Regular cardiac myocyte (primary cell): ENCODE measurements at places on chromosomes 3 and 15. TPM values are rescaled to one million over a fixed set of nuclear protein-coding genes. Genes with fewer than 3 reads are reported as not detected.

The A4GNT gene
- total RNA-seq, result not detected in 2 replicates

The CA12 gene
- 60.4 and 195 TPM in 2 replicates for total RNA-seq

The EBLN2 gene
- 3.5 and 5.1 TPM in 2 replicates for total RNA-seq

The FETUB gene
- not detected in 2 replicates for total RNA-seq

The SLC2A2 gene
- total RNA-seq, result not detected in 2 replicates

The DUOX2 gene
- under 0.01 TPM in 1 of 2 replicates, not detected in the other for total RNA-seq

The LRRC31 gene
- total RNA-seq, result not detected in 2 replicates

The AQR gene
- 17.5 and 19.7 TPM in 2 replicates for total RNA-seq

The MEX3B gene
- total RNA-seq, result 8.6 and 16.9 TPM in 2 replicates

The SPATA12 gene
- total RNA-seq, result not detected in 2 replicates

The GOLGA6A gene
- under 0.01 and 0.28 TPM in 2 replicates for total RNA-seq

The CCDC33 gene
- total RNA-seq, result not detected in 2 replicates

The CLPX gene
- total RNA-seq, result 29.9 and 47.5 TPM in 2 replicates
